ENCODE measurements at places on chromosomes 7 and 10.

DNA sequence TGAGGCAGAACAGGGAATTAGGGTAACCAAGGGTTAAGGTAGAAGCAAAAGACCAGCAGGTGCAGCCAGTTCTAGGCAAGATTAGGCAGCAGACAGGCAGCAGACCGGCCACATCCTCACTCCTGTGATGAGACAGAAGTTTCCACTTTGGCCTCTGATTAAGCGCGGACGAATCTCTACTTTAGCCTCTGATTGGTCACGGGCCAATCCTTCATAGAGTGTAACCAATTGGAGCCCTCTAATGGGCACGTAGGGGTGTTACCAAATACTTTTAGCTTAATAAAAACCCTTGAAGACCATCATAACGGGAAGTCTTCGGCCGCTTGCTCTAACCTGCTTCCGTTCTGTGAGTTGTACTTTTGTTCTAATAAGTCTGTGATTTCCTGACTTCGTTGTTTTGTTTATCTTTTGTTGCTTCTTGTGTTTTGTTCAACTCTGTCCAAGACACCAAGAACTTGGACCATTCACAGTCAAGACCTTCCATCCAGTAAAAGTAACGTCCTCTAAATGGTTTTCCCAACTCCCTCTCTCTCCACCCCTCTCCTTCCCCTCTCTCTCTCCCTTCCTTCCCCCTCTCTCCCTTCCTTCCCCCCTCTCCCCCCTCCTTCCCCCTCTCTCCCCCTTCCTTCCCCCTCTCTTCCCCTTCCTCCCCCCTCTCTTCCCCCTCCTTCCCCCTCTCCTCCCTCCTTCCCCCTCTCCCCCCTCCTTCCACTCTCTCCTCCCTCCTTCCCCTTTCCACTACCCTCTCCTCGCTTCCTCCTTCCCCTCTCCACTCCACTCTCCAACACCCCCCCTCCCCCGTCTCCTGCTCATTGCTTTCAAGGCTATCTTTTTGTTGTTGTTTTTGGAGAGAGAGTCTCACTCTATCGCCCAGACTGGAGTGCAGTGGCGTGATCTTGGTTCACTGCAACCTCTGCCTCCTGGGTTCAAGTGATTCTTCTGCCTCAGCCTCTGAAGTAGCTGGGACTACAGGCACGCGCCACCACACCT, 13.2 kb upstream of the MALSU1 start:
- no peak for DNase-seq

- no peak for DNase-seq
Measured at GRCh38 chr10:35565602-35566081, 39.5 kb upstream of the GJD4 start.

DNA sequence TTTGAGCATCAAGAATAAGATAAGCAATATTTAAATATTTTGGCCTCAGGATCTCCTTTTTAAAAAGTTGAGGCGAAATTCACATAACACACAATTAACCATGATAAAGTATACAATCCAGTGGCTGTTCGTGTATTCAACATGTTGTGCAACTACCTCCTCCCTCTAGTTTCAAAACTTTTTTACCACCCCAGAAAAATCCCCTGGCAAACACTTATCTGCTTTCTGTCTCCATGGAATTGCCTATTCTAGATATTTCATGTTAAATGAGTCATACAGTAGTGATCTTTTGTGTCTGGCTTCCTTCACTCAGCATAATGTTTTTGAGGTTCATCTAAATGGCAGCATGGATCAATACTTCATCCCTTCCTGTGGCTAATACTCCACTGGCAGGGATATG, 31.8 kb upstream of the IL15RA start:
- DNase-seq, result no peak

GRCh38 chr10:77801474-77802161, 124.9 kb downstream of the DLG5 start:
- no peak for DNase-seq

DNA sequence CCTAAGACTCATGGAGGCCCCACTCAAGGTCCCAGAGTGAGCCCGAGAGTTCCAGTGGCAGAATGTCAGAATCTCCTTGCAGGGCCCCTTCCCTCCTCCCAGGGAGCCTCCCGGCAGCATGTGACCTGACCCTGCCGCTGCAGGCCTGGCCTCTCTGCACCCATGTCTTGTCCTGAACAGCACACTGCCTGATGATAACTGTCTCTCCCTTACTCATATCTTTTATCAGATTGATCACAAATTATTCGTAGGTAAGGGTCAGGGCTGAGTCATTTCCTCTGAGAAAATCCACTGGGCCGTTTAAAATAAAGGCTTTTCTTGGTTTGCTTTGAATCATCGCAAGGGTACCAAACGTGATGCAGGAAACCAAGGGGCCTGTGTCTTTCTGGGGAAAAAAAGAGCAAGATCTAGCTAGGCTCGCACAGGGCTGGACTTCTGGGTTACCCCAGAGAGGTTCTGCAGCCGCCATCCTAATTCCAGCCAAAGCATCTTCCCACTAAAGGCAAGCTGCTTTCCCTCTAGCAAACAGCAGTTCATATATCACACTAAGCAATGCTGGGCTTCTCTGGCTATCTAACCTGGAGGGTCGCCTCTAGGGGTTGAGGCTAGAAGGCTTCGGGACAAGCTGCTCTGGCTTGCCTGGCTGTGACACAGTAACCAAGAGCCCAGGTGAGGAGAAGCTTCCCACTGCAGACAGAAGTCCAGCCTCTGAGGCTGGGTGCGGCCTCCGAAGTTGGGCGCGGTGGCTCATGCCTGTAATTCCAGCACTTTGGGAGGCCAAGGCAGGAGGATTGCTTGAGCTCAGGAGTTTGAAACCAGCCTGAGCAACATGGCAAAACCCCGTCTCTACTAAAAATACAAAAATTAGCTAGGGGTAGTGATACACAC, 104.9 kb downstream of the SPDYE5 start:
- no peak for DNase-seq

DNA sequence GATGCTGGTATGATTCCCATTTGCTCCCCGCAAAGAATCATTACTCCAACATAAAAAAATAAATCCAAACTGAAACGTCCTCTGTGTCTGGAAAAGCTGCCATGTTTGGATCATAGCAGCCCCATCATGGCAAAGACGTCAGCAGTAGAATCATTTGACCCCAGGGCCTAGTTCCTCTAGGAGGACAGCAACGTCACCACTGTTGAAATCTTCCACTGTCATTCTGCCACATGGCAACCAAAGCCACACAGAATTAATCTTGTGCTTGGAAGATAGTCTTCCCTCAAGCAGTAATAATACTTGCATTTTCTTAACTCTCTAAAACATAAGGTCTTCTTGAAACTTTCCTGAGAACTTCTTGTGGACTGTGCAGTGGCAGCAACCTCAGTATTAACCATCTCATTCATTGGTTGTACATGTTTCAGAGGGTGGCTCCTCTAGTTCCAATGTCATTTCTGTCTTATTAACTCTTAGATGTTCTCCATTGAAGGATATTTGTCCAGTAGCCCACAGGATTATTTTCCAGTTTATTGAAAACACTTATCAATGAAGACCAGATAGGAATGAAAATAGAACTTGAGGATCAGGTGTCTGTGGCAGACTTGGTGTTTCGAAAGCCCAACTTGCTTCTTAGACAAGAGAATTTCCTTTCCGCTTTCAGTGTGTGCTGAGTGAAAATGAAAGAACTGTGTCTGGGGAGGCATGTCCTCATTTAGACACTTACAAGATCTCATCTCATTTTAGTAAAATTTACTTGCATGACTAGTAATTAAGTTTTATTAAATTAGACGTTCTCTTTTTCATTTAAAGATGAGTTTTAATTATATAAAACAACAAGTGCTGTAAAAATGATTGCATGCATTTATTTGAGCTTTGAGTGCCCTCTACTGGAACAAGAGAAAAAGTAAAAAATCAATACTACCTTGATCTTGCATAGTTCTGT, 28.9 kb upstream of the INHBA start:
- no peak for DNase-seq

GRCh38 chr7:11831736-11832495, at the start of gene THSD7A:
Gene THSD7A (minus strand): TSS chr7:11832198. CDS start chr7:11831946, 252 bp downstream.
- DNase-seq, result peak; percentile 61

GRCh38 chr7:143882604-143883078, 19.3 kb downstream of the TCAF1 start:
- no peak for DNase-seq

GRCh38 chr10:102945962-102946361, 27.9 kb downstream of the CNNM2 start:
- no peak for DNase-seq

GRCh38 chr7:76315364-76315763, 12.9 kb downstream of the HSPB1 start:
- no peak for DNase-seq

GRCh38 chr7:2732959-2733584, 45.1 kb downstream of the AMZ1 start:
- no peak for DNase-seq

DNA sequence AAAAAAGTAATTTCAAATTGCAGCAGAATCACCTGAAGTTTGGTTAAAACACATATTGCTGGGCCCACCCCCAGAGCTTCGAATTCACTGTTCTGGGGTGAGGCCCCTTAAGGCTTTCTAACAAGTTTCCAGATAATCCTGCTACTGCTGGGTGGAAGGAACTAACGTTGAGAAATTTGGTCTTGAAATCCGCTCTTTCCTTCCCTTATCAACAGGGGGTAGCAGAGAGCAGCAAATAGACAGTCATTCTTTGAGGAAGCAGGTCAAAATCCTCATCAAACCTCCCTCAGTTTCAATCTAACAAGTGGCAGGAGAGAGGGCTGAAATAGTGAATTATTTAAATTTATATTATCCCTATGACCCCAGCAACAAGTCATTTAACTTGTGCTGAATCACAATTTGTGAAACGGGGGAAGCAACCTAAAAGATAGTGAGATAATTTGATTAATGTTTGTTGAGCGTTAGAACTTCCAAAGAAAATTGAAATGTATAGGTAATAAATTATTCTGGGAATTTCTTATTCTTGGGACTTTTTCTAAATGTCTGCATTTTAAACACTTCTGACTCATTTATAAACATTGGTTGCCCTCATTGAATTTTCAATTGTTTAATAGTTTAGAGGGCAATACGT, 21.7 kb upstream of the MALSU1 start:
- DNase-seq, result peak; percentile 69

- no peak for DNase-seq
Measured at GRCh38 chr7:1251796-1252539, 19.3 kb downstream of the UNCX start.

DNA sequence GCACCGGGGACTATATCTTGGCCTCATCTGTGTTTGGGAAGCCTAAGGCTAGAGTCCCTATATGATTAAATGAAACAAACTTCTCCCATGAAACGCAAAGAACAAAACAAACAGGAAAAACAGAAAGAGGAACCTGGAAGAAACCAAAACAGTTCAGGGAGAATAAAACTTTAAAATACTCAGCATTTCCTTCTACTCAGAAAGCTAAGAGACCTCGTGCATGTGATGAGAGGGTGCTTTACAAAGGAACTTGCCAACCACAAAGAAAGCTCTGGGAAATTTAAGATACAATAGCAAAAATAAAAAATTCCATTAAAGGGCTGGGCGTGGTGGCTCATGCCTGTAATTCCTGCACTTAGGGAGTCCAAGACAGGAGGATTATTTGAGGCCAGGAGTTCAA, 6.9 kb downstream of the PILRA start:
- DNase-seq, result no peak

Data from HEK293T (cell line).